ENCODE measurements at places on chromosomes 2 and 18. TPM values are rescaled to one million over a fixed set of nuclear protein-coding genes. Genes with fewer than 3 reads are reported as not detected.

DNA sequence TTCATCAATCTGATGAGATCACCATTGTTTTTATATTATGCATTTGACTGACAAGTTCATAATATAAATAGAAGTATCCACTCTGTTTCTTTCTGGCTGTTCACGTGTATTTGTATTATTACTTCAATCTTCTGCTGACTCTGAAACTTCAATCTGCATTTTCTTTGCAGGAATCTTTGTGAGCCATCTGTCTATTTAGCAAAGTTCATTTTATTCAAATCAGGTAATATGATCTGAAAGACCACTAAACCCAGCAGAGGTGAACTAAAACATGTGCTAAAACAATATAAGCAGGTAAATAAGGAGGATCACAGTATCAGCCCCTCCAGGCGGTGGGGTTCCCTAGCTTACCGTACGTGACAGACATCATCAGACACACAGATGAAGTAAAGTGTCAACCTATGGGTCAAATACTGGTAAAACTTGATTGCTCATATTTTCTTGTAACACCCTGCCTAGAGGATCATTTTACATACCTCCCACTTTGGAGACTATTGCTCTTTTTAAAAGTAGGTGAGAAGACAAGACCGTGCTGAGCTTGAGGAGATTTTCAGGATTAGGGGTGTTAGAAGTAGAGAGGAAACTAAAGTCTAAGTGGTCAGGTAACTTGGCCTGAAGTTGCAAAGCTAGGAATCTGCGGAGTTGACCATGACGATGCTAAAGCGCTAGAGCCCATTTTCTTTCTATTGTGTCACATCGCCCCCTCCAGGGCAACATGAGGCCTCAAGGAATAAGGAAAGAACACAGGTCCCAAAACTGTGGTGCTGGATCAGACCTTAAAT, 9.0 kb downstream of the DTNB start:
- no peaks in the 10 kb centered on the region for H3K27me3 ChIP-seq
- H3K4me1 ChIP-seq: no peaks in the 10 kb centered on the region
- H3K36me3 ChIP-seq: no peaks in the 10 kb centered on the region
- peak; percentile 64 for DNase-seq

DNA sequence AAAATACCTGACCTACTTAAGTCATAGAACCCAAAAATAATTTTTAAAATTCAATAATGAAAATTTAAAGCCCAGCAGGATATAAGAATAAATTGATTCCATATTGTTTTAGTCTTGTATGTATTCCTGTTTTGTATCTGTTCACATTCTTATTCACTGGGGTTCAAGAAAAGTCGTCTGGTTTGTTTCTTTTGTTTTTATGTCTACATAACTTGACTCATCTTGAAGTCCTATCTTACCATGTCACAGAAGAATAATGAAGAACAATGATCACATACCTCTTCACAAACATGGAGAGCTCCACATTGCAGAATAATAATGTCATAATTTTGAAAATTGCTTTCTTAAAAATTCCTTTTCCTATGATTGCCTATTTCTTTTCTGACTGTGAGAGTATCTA, 43.4 kb upstream of the LRP1B start:
- DNase-seq: no peak
- no peaks in the 10 kb centered on the region for H3K27me3 ChIP-seq
- H3K36me3 ChIP-seq: no peaks in the 10 kb centered on the region
- H3K4me1 ChIP-seq: no peaks in the 10 kb centered on the region
- no peak overlapping the region for H3K27ac ChIP-seq
- no peak overlapping the region for H3K4me3 ChIP-seq

GRCh38 chr18:21682371-21683051, 22.1 kb downstream of the ABHD3 start:
- H3K27ac ChIP-seq: peak overlapping the region; percentile 92
- peak overlapping the region; percentile 28 for H3K4me3 ChIP-seq
- peaks cover 17% of the 10 kb centered on the region for H3K4me1 ChIP-seq

- no peaks in the 10 kb centered on the region for H3K36me3 ChIP-seq
- no peak overlapping the region for H3K27ac ChIP-seq
- H3K4me3 ChIP-seq: no peak overlapping the region
- H3K4me1 ChIP-seq: no peaks in the 10 kb centered on the region
- no peak for DNase-seq
Observed at GRCh38 chr2:10675131-10675530, 14.6 kb downstream of the NOL10 start.

The SLC14A1 gene
- total RNA-seq: 0.52 TPM

The LOXL3 gene
- 2.9 TPM for total RNA-seq

Measured in colonic mucosa (tissue), 4 donors.